Vein endothelial cell (primary cell): ENCODE measurements at places on chromosomes 13 and 19. TPM values are rescaled to one million over a fixed set of nuclear protein-coding genes. Genes with fewer than 3 reads are reported as not detected.

Gene RFPL4A
- total RNA-seq: 2.3 TPM in 1 of 2 replicates, not detected in the other

Gene ZNF90
- total RNA-seq: 0.65 and 1.5 TPM in 2 replicates

Gene C3
- under 0.01 and 0.57 TPM in 2 replicates for total RNA-seq

Gene TTYH1
- not detected in 2 replicates for total RNA-seq

Gene NLRP9
- not detected in 2 replicates for total RNA-seq

Gene PLPPR3
- 0.48 and 1.3 TPM in 2 replicates for total RNA-seq

Gene KASH5
- not detected in 2 replicates for total RNA-seq

Gene NLRP13
- not detected in 2 replicates for total RNA-seq

Gene TMPRSS9
- not detected in 2 replicates for total RNA-seq

Gene EDDM13
- 0.33 TPM in 1 of 2 replicates, not detected in the other for total RNA-seq

Gene NLRP4
- not detected in 2 replicates for total RNA-seq

Gene CGB8
- total RNA-seq: not detected in 2 replicates

Gene ZFR2
- total RNA-seq: not detected in 2 replicates

Gene C19orf73
- 0.48 TPM in 1 of 2 replicates, not detected in the other for total RNA-seq

Gene ANGPTL8
- total RNA-seq: not detected in 2 replicates

Gene FPR2
- total RNA-seq: not detected in 2 replicates

Gene MBD3L2
- total RNA-seq: not detected in 2 replicates

Gene RGL3
- total RNA-seq: 0.86 and 3.9 TPM in 2 replicates

Gene DIAPH3
- total RNA-seq: 15.7 and 19.9 TPM in 2 replicates

Gene COL4A2
- total RNA-seq: 493 and 774 TPM in 2 replicates

Gene PALM
- 21.7 and 73.5 TPM in 2 replicates for total RNA-seq

Gene AMER2
- not detected in 2 replicates for total RNA-seq

Gene ZNF99
- not detected in 2 replicates for total RNA-seq

Gene CEACAM20
- 0.10 and 0.33 TPM in 2 replicates for total RNA-seq

Gene OR7C1
- not detected in 2 replicates for total RNA-seq

Gene ZIC5
- under 0.01 TPM in 1 of 2 replicates, not detected in the other for total RNA-seq

Gene MEIOSIN
- total RNA-seq: not detected in 2 replicates

Gene ZNF575
- 0.38 and 0.65 TPM in 2 replicates for total RNA-seq

Gene SUGP2
- 30.4 and 39.9 TPM in 2 replicates for total RNA-seq
